ENCODE measurements at places on chromosomes 3 and 15. TPM values are rescaled to one million over a fixed set of nuclear protein-coding genes. Genes with fewer than 3 reads are reported as not detected.
A peak's percentile ranks its signal among the peaks of the same experiment; 100 is the strongest.

GRCh38 chr3:55180936-55181535 is 253.2 kb upstream of the LRTM1 start:
- DNase-seq: peak; percentile 76

DNA sequence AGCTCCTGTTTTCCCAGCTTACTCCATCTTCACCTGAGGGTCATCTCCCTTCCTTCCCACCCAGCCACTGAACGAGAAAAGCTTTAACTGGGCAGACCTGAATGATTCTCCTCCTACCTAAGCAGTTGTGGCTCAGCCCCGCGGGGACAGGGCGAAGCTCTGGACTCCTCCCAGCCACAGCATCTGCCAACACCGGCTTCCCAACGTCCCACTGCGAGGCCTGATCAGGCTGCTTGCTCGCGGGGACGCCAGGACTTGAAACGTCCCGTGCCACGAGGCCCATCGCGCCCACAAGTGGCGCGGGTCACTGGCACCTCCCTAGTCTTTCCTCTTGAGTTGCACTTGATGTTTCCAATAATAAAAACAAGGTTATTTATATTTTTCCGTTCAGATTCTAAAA is at the start of gene SPATA16:
SPATA16 (minus strand) TSS at position 250 of the 400 bp plus-strand sequence. CDS start 23,504 bp downstream, outside the sequence.
- no peak for DNase-seq

DNA sequence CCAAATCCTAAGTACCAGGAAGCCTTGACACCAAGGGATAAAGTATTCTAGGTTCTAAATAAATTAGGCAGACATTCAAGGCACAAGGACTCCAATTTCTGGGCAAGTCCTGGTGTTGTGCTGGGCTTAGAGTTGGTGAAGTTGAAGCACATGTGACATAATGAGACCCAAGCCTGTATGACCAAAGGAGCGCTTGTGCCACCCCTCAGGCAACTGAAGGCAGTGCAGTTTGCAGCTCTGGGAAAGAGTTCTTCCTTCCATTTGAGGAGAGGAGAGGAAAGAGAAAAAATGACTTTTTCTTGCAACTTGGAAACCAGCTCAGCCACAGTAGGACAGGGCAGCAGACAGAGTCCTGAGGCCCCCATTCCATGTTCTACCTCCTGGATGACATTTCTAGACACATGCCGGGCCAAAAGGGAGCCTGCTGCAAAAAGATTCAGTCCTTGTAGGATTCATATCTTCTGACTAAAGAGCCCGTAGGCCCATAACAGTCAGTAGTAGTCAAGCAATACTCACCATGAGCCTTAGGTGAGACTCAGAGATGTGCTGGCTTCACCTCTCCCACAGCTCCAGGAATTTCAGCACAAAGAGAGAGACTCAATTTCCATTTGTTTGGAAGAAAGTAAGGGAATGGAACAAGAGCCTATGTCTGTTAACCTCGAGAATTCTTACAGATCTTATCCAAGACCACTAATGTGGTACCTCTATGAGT is 588.8 kb upstream of the BCHE start:
- DNase-seq: no peak

GRCh38 chr3:153853163-153853562 is 268.0 kb upstream of the ARHGEF26 start:
- no peak for DNase-seq

MPI gene
- total RNA-seq: 39.7 TPM

Data from fibroblast of the aortic adventitia (primary cell).